ENCODE measurements at places on chromosomes 5 and 9.

- DNase-seq, result no peak
These were observed 70.8 kb downstream of the HTR4 start for GRCh38 chr5:148583421-148583965.

GRCh38 chr5:110439296-110439695, 287.2 kb downstream of the TMEM232 start:
- no peak for DNase-seq

DNA sequence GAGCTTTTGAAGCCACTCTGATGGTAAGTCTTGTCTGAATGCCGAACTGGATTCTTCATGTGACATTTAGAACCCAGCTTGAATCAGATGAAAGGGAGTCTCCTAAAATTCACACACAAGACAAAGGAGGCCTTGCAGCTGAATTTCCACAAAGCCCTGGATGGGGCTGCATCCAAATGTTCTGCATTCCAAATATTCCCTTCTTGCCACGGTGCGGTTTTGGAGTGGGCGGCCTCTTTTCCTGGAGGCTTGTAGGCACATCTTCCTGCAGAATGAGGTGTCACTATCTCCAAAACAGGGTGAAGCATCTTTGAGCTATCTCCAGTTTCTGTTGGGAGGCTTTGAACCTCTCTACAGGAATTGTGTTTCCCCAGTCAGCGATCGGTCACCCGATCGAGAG, 342.7 kb downstream of the ARHGEF28 start:
- DNase-seq, result no peak

- no peak for DNase-seq
These were observed 296.2 kb downstream of the ARHGEF28 start for GRCh38 chr5:73922224-73922623.
